ENCODE measurements at places on chromosomes 16 and 17. TPM values are rescaled to one million over a fixed set of nuclear protein-coding genes. Genes with fewer than 3 reads are reported as not detected.

Gene FAM171A2
- 5.7 TPM for total RNA-seq

Gene TOP2A
- 105 TPM for total RNA-seq

Gene TMC6
- total RNA-seq: 19.5 TPM

Gene ZG16B
- total RNA-seq: 2.4 TPM

Gene KRTAP4-6
- total RNA-seq: not detected

Gene AURKB
- total RNA-seq: 9.3 TPM

Gene KRT12
- total RNA-seq: not detected

Gene TNFSF13
- 3.8 TPM for total RNA-seq

Gene PRRT2
- 7.9 TPM for total RNA-seq

Gene UTS2R
- not detected for total RNA-seq

Gene CHD9NB
- total RNA-seq: 3.4 TPM

Gene CHST4
- not detected for total RNA-seq

Gene CLEC18B
- not detected for total RNA-seq

Gene NEK8
- total RNA-seq: 3.2 TPM

All from urinary bladder (tissue), 4 donors.